ENCODE measurements at places on chromosomes 13 and 19.

DNA sequence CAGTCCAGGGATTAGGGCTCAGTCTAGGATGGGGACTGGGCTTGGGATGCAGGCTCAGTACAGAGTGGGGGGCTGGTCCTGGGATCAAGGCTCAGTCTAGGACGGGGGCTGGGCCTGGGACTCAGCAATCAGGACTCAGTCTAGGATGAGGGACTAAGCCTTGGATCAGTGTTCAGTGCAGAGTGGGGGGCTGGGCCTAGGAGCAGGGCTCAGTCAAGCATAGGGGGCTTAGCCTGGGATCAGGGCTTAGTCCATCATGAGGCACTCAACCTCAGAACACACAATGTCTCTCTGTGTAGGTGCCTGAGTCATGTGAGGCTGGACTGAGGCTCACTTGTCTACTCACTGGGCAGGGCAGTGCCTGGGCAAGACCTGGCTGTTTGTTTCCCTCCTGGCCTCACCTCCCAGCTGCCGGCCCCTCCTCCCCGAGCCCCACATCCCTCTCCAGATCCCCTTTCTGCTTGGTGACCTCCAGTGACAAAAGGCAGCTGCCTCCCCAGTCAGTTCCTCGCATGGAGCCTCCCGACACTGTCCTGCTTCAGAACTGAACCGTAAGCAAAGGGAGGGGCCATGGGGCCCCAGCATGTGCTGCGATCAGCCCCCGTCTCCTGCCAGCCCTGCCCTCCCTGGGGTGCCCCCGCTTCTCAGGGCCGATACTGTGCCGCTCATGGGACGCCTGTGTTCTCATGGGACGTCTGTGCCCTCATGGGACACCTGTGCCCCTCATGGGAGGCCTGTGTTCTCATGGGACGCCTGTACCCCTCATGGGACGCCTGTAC lies 6.5 kb upstream of the S1PR4 start:
- DNase-seq = no peak

DNA sequence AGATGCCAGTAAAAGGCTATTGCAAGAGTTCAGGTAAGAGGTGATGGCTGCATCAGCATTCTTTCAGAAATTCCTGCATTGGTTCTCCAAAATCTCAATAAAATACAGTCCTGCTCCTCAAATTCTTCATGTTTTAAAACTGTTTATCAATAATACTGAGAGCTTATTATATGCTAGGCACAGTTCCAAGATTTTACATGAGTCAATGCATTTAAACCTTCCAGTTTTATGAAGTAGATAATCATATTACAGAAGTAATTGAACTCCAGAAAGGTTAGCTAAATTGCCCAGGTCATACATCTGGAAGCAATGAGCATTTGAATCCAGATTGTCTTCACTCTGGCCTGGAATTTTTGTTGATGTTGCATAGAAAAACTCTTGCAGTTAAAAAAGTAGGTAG lies 282.9 kb upstream of the SLITRK6 start:
- no peak for DNase-seq

- no peak for DNase-seq
These were observed 60.6 kb downstream of the COLGALT1 start for GRCh38 chr19:17615889-17616685.

GRCh38 chr19:16283210-16284061 lies 41.2 kb upstream of the KLF2 start:
- DNase-seq = peak; percentile 64

- no peak for DNase-seq
These were observed 12.5 kb downstream of the NOP53 start for GRCh38 chr19:47757617-47758442.

- no peak for DNase-seq
These were observed 29.5 kb downstream of the CCDC8 start for GRCh38 chr19:46383846-46384245.

DNA sequence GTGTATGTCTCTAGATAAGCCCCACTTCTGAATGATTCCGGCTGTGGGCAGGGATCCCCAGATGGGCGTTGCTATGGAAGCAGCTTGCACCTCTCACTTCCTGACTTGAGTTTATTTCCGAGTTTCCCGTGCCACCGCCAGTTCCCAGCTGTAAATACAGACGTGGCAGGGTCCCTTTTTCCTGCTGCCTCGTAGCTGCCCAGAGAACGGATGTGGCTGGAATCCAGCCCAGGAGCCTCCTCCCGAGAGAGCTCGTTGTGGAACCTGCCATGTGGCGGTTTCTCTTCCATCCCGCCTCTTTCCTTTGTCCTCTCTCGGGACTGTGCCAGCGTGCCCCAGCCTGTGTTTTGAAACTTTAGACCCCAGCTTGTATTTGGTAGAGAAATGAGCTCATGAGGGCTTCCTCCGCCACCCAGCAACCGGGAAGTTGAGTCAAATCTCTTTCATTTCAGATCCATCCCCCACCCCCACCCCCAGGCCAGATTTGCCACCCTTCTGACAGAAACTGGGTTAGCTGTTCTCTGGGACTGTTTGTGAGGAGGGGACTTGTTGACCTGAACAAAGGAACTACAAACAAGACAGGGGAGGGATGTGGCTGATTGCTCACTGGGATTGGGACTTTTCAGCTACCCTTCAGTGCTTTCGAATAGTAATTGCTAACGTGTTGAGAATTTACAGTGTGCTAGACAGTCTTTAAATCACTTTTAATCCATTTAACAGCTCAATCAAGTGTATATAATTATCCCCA lies 96.6 kb downstream of the SIPA1L3 start:
- DNase-seq = peak; percentile 31
